ENCODE measurements at places on chromosomes 3 and 15.

DNA sequence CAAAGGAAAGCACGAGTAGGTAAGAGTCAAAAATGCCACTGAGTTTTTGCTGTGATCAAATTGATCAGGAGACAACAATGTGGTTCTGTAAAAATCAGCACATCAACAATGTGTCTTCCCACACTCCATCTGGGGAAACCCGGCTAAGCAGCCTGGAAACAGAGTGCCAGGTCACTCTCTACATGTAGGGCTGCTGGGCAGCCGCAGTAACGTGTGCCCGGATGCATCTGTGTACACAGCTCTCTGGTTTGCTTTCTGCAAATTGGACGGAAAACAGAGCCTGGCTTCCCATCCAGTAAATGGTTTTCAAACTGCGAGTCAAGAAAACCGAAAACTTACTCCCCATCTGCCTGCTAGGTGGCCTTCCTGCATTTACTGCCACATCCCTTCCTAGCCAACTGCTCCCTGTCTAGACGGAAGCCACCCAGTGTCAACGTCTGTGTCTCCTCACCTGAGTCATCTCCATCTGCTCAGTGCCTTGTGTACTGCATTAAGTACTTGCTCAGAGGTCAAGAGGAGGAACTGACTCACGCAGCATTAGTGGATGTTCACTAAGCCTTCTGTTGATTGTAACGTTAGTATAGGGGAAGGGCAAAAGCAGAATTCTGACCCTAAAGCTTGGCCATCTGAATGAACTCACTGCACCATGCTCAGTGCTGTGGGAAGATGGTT is 124.1 kb downstream of the TJP1 start:
- DNase-seq = no peak

- DNase-seq = no peak
Measured at GRCh38 chr15:85554852-85555521, 174.6 kb downstream of the AKAP13 start.

GRCh38 chr15:31398677-31399301 is 72.2 kb downstream of the KLF13 start:
- DNase-seq = no peak

- DNase-seq = no peak
Measured at GRCh38 chr3:3641877-3642455, 157.3 kb upstream of the LRRN1 start.
